Activated B cell treated with CpG ODN at 0.5 μM for 24 hours (primary cell): ENCODE measurements at places on chromosomes 5 and 9. TPM values are rescaled to one million over a fixed set of nuclear protein-coding genes. Genes with fewer than 3 reads are reported as not detected.

The PLEKHG4B gene
- not detected in 2 replicates for total RNA-seq

The FAM153A gene
- total RNA-seq, result 0.05 and 0.64 TPM in 2 replicates

The PCDHA9 gene
- total RNA-seq, result not detected in 2 replicates

The HTR4 gene
- not detected in 2 replicates for total RNA-seq

The SLC6A19 gene
- total RNA-seq, result not detected in 2 replicates

The PCDHA10 gene
- total RNA-seq, result 0.07 TPM in 1 of 2 replicates, not detected in the other

The ABO gene
- not detected in 2 replicates for total RNA-seq

The TEX48 gene
- not detected in 2 replicates for total RNA-seq

The STX17 gene
- 32.2 and 39.2 TPM in 2 replicates for total RNA-seq

The AK8 gene
- total RNA-seq, result 0.93 and 1.0 TPM in 2 replicates

The MCC gene
- 0.22 and 0.32 TPM in 2 replicates for total RNA-seq

The CCDC171 gene
- total RNA-seq, result 1.9 and 3.6 TPM in 2 replicates

The IL3 gene
- not detected in 2 replicates for total RNA-seq

The TSSK1B gene
- not detected in 2 replicates for total RNA-seq

The PCDHB4 gene
- not detected in 2 replicates for total RNA-seq

The HTR1A gene
- total RNA-seq, result not detected in 2 replicates

The ABCA1 gene
- total RNA-seq, result 1.7 and 2.3 TPM in 2 replicates

The SPATA6L gene
- 0.53 TPM in 1 of 2 replicates, not detected in the other for total RNA-seq

The TAF11L5 gene
- not detected in 2 replicates for total RNA-seq

The TOR4A gene
- 7.9 and 9.1 TPM in 2 replicates for total RNA-seq

The DAPK1 gene
- 1.0 and 1.5 TPM in 2 replicates for total RNA-seq

The PCDHGA4 gene
- 0.34 and 0.75 TPM in 2 replicates for total RNA-seq

The CMYA5 gene
- 0.11 and 0.17 TPM in 2 replicates for total RNA-seq

The FAXDC2 gene
- not detected in 2 replicates for total RNA-seq

The RELL2 gene
- 16.8 and 18.9 TPM in 2 replicates for total RNA-seq

The FGFR4 gene
- 1.5 and 3.0 TPM in 2 replicates for total RNA-seq

The CXCL14 gene
- total RNA-seq, result not detected in 2 replicates

The SEMA6A gene
- 0.20 TPM in 2 replicates for total RNA-seq

The SUSD1 gene
- 12.9 and 15.7 TPM in 2 replicates for total RNA-seq

The TMEM215 gene
- total RNA-seq, result not detected in 2 replicates

The IFNK gene
- not detected in 2 replicates for total RNA-seq

The ACER2 gene
- total RNA-seq, result 1.4 and 2.0 TPM in 2 replicates

The C9orf153 gene
- 0.17 and 0.18 TPM in 2 replicates for total RNA-seq

The SPINK7 gene
- total RNA-seq, result not detected in 2 replicates

The SPTLC1 gene
- 40.8 and 41.0 TPM in 2 replicates for total RNA-seq

The TAF11L10 gene
- not detected in 2 replicates for total RNA-seq

The MYOZ3 gene
- total RNA-seq, result 0.18 TPM in 1 of 2 replicates, not detected in the other

The CCL27 gene
- total RNA-seq, result not detected in 2 replicates

The HNRNPH1 gene
- total RNA-seq, result 1,061 and 1,210 TPM in 2 replicates

The PHYHD1 gene
- total RNA-seq, result 0.86 and 1.0 TPM in 2 replicates

The SAXO1 gene
- total RNA-seq, result 0.02 TPM in 1 of 2 replicates, not detected in the other

The UBAC1 gene
- 24.3 and 25.5 TPM in 2 replicates for total RNA-seq
